ENCODE measurements at places on chromosomes 1 and 21.

DNA sequence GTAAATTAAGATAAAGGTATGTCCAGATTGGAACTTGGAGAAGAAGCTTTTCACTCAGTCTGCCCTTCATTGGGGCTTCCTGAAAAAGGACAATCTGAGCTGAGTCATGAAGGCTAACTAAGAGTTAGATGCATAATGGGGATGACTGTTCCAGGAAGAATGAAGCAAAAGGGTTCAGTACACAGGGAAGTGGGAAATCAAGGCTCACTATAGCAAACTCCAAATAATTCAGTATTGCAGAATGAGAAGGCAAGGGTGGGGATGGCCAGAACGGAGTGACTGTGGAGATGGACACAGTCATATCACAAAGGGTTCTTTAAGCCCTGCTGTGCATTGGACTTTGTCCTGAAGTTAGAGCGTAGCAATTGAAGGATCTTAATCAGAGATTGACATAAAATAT is 158.3 kb downstream of the FGGY start:
- no peak for DNase-seq

- no peak for DNase-seq
Measured at GRCh38 chr1:11105586-11105985, 5.9 kb upstream of the EXOSC10 start.

DNA sequence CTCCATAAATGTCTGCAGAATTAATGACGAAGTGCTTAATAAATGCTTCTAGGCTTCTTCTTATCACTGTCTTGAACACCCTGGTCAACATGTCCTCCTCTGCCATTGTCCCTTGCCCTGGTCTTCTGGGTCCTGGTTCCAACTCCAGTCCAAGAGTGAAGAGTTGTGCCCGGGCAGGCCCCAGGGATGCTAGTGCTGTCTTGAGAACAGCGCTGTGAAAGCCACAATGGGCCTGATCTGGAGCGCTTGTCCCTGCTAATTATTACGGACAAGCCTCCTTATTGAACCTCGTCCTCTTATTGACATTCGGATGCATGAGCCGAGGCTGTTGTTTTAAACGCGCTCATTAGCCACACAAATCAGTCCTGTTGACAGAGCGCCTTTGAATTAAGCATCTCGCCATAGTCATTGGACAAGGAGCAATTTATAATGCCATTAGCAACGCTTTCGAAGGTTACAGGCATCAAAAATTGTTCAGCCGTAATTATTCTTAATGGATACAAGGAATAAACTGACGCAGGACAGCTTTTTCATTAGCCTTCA is 211.6 kb upstream of the POU3F1 start:
- no peak for DNase-seq

GRCh38 chr1:179029321-179029759 is 3.6 kb downstream of the FAM20B start:
- DNase-seq: no peak

DNA sequence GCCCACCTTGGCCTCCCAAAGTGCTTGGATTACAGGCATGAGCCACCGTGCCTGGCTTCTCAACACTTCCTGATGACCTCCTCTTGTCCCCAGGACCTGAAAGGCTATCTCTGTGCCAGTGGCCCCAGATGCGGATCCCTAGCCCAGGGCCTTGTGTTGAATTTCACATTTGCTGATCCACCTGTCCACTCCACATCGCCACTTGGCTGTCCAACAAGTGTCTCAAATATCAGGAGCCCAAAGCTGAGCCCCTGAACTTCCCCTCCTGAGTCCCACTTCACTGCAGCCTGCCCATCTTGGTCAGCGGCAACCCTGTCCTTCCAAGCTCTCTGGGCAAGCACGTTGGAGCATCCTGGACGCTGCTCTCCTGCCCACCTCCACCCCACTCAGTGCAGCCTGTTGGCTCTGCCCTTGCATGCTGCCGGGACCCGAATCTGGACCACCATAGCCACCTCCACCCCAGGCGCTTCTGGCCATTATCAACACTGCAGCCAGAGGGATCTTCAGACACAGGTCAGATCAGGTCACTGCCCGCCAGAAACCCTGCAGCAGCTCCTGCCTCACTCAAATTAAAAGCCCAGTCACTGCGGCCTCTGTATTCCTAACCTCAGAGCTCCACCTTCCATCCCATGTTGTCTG is 352.5 kb upstream of the VAMP3 start:
- DNase-seq: no peak

DNA sequence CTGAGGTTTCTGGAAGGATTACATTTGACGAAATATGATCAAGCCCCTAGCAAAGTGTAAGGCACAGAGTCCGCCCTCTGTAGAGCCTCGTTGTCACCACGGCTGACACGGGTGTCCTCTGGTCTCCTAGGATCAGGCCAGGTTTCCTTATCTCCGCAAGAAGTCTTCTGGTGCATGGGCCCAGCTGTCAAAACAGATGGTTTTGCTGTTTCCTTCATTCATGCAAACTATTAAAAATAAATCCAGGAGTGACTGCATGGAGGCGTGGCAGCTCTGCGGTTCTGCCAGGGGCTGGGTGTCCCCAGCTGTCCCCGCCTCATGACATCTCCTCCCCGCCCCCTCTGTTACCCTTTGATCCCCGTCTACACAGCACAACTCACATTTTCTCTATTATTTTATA is 209.0 kb downstream of the DYRK1A start:
- DNase-seq: no peak

GRCh38 chr1:78682496-78682895 is 32.9 kb downstream of the IFI44 start:
- no peak for DNase-seq
